ENCODE measurements at places on chromosomes 13 and 19.

DNA sequence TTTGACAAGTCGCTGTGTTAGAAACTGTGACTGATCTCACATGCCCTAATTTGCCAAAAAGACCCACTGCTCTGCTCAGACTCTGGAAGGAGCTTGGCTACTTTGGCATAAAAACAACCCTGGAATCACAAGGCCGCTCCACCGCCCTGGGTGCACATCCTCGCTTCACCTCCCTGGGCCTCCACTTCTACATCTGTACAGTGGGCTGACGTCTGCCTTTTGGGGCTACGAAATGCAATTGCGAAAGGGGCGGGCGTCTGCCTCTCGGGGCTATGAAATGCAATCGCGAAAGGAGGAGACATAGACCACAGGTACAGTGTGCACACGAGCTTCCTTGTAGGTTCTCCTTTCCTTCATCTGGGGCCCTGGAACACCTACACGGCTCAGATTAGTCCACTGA, 74.2 kb downstream of the SLC7A1 start:
- no peak for DNase-seq

GRCh38 chr19:952680-953444, 27.0 kb downstream of the ARID3A start:
- peak; percentile 69 for DNase-seq

GRCh38 chr13:53143757-53144339, 115.2 kb downstream of the OLFM4 start:
- DNase-seq: no peak

DNA sequence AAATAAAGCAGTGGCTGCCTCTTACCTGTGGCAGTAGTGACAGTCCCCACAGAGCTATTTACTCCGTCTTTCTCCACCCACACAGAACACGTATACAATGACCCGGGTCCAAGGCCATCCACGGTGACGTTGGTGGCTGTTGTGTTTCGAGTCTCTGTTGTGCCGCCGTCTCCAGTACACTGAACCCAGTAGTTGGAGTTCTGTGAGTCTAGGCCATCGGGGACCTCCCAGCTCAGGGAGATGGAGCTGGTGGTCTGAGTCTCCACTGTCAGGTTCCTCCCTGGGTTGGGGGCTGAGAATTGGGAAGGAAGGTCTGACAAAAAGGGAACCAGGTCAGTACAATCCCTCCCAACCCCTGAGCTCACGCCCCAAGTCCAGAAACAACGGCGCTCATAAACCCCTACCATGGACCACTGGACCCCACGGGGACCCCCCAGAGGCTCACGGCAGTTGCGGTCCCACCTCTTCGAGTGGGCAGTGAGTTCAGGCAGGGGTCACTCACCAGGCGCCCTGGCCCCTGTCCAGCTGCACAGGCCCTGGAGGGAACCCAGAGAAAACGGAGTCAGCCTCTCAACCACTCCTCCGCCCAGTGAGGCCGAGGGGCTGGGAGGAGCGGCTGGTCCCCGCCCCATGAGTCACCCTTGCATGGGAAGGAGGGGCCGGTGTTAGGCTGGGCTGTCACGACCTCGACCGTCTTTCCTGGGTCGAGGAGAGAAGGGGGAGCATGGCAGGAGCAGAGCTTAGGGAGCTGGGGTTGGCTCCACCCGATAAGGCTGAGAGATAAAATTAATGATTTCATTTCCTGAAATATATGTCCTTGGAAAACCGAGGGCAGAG, 2.4 kb downstream of the PTPRH start:
- peak; percentile 92 for DNase-seq

DNA sequence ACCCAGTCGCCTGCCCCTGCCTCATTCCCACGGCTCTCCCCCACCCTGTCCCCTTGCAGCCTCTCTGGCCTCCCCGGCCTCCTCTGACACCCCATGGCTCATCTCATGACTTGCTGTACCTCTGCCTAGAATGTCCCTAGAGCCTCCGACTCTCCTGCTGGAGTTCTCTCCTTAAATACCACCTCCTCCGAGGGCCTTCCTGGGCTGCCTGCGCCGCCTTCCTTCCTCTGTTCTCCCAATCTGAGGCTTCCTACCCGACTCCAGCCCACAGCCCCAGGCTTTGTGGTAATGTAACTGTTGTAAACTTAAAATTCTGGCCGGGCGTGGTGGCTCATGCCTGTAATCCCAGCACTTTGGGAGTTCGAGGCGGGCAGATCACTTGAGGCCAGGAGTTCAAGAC, 27.7 kb downstream of the GPR42 start:
- DNase-seq: no peak

DNA sequence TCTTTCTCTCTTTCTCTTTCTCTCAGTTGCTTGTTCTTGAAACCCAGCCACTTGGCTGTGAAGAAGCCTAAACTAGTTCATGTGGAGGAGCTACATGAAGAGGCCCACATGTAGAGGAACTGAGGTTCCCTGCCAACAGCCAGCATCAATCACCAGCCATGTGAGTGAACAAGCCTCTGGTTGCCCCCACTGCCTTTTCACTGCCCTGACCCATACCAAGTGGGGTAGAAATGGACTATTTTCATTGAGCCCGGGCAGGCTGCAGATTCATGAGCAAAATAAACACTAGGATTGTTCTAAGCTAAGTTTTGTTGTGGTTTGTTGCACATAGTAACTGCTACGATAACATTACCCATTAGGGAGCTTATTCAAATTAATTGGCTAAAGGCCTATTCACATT, 78.7 kb upstream of the FAM216B start:
- no peak for DNase-seq

GRCh38 chr19:49439836-49440235, 1.5 kb downstream of the SLC17A7 start:
- DNase-seq: no peak

GRCh38 chr19:14310055-14310454, 71.2 kb upstream of the ADGRE5 start:
- no peak for DNase-seq

DNA sequence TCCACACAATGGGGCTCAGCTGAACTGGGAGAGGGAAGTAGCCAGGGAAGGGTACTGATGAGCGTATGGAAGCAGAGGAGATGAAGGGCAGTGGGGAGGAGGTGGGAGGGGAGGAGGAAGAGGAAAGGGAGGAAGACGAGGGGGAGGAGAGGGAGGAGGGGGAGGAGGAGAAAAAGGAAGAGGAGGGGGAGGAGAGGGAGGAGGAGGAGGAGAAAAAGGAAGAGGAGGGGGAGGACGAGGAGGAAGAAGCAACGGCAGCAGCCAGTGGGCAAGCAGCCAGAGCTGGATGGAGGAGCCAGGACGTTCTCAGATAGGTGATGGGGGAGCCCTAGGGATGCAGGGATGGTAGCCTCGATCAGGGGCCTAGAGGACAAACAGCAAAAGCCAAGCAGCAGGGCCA, 5.6 kb downstream of the CERS4 start:
- DNase-seq: no peak

GRCh38 chr19:29717051-29717450, 2.0 kb upstream of the C19orf12 start:
- DNase-seq: no peak

DNA sequence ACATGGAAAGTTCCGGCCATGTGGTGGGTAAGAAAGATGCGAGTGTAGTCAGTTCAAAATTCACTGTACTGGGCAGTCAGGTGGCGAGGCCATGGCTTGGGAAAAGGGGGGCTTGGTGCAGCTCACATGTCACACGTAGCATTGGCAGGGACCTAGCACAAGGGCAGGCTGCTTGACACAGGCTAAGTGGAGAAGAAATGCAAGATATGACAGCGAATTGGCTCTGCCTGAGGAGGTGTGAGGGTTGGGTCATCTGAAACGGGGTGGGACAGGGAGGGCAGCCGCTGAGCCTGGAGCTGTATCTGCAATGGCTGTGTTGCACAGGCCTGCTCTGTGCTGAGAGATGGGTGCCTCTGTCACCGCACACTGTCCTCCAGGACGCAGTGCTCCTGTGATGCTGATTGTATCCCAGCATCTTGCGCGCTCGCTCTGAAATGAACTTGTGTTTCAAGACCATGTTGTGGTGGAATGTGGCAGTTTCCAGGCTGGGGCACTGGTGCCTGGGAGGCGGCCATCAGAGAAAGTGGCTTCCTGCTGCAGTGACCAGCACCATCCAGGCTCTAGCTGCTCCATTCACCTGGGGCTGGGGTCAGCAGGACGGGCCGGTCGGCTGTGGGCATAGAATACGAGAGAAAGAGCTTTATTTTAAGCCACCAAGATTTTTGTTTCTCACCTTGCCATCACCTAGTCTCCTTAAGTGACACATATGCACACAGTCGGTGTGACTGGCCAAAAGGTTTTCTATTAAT, 70.3 kb downstream of the TEX29 start:
- DNase-seq: peak; percentile 39

Measured in endodermal cell (in vitro differentiated cells).